ENCODE measurements at places on chromosomes 1 and 21. TPM values are rescaled to one million over a fixed set of nuclear protein-coding genes. Genes with fewer than 3 reads are reported as not detected.
A peak's percentile ranks its signal among the peaks of the same experiment; 100 is the strongest.

GRCh38 chr1:14932034-14932638 is 221.4 kb upstream of the TMEM51 start:
- peaks cover 7% of the 10 kb centered on the region for H3K27me3 ChIP-seq
- no peak for DNase-seq
- H3K27ac ChIP-seq, result no peak overlapping the region

GRCh38 chr1:98908980-98909379 is 95.7 kb downstream of the PLPPR5 start:
- H3K27me3 ChIP-seq, result 0 out of 2 replicates have a peak, but pooled peaks cover 2% of the 10 kb centered on the region
- no peaks in the 10 kb centered on the region for H3K36me3 ChIP-seq
- peaks cover 22% of the 10 kb centered on the region for H3K4me1 ChIP-seq

DNA sequence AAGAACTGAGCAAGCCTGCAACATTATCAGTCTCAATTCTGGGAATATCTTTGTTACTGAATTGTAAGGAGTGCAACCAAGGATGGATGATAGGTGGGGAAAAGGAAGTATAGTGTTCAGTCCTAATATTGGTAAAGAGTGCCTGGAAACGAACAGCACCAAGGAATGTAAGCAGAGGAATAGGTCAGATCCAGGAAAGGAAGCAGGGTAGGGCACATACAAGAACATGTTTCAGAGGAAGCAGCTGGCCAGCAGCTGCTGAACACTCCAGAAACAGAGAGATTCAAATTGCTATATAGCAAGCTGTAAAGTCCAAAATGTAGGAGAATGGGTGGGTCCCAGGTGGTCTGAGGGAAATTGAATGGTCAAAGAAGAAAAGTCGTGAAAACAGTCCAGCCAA is 37.9 kb downstream of the CRB1 start:
- H3K4me1 ChIP-seq, result peaks cover 21% of the 10 kb centered on the region
- no peaks in the 10 kb centered on the region for H3K27me3 ChIP-seq
- H3K4me3 ChIP-seq, result no peak overlapping the region
- no peak overlapping the region for H3K27ac ChIP-seq

DNA sequence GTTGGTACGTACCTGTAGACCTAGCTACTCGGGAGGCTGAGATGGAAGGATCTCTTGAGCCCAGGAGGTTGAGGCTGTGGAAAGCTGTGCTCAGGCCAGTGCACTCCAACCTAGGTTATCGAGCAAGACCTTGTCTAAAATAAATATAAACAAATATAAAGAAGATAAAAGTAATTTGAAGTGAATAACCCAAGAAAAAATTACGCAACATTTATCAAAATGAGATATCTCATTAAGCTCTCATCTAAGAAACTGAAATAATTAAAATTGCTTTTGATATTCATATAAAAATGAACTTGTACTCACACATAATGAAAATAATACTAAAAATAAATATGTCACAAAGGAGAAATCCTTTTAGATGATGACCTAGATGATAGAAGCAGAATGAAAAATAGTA is 647.1 kb upstream of the NCAM2 start:
- no peaks in the 10 kb centered on the region for H3K4me1 ChIP-seq
- peaks cover 14% of the 10 kb centered on the region for H3K36me3 ChIP-seq
- DNase-seq, result no peak

- peak overlapping the region; percentile 82 for H3K27ac ChIP-seq
- peaks cover 9% of the 10 kb centered on the region for H3K36me3 ChIP-seq
- DNase-seq, result peak; percentile 71
- peak overlapping the region; percentile 45 for H3K4me3 ChIP-seq
Observed at GRCh38 chr1:42973286-42973685, 14.6 kb upstream of the SLC2A1 start.

DNA sequence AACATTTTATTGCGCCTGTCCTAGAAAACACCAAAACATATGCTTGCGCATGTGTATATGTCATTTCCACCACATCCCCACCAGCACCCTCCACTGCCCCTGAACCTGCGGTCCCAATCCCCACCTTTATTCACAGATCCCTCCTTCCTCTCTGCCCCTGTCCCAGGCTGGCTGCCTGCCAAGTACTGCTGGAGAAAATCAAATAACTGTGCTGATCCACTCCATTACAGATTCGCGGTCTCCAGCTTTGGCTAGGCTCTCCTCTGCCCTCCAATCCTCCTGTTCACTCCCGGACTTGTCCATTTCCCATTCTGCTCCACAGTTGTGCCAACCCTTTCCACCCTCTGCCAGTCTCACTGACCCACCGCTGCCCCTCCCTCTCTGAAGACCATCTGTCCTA is 59.3 kb upstream of the GJB5 start:
- no peak for DNase-seq
- H3K4me1 ChIP-seq, result no peaks in the 10 kb centered on the region
- no peak overlapping the region for H3K27ac ChIP-seq
- no peaks in the 10 kb centered on the region for H3K36me3 ChIP-seq
- peaks cover 4% of the 10 kb centered on the region for H3K27me3 ChIP-seq
- no peak overlapping the region for H3K4me3 ChIP-seq

- no peak overlapping the region for H3K4me3 ChIP-seq
- H3K27ac ChIP-seq, result no peak overlapping the region
- no peaks in the 10 kb centered on the region for H3K36me3 ChIP-seq
- DNase-seq, result no peak
- no peaks in the 10 kb centered on the region for H3K4me1 ChIP-seq
Observed at GRCh38 chr1:177466286-177466685, 295.5 kb downstream of the BRINP2 start.

DNA sequence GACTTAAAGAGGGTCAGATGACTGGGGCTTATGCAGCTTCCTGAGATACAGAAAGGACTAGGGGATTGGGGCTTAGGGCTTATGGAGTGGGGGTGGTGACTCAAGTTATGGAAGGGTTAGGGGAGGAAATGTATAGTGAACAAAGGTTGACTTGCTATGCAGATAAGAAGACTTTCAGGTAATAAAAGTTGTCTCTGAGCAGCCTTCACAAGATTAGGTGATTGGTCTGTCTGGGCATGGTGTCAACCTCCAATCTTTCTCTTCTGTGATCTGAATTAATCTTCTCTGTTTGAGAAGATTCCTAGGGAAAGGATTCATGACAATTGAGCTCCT is 436.5 kb downstream of the SIPA1L2 start:
- DNase-seq, result no peak
- H3K27me3 ChIP-seq, result peaks cover 2% of the 10 kb centered on the region
- H3K36me3 ChIP-seq, result no peaks in the 10 kb centered on the region

- peaks cover 12% of the 10 kb centered on the region for H3K4me1 ChIP-seq
- no peak overlapping the region for H3K4me3 ChIP-seq
- no peak overlapping the region for H3K27ac ChIP-seq
Observed at GRCh38 chr1:61386770-61387169, 304.4 kb downstream of the NFIA start.

Gene S100A4
- total RNA-seq, result 846 TPM

Gene VHLL
- not detected for total RNA-seq

Gene PBX1
- total RNA-seq, result 39.2 TPM

Gene TCHHL1
- not detected for total RNA-seq

Gene AMY2A
- total RNA-seq, result not detected
